ENCODE measurements at places on chromosomes 11 and 22.

GRCh38 chr11:1152316-1153104 lies 5.2 kb upstream of the MUC5AC start:
- no peak for DNase-seq

GRCh38 chr22:45987136-45987861 lies 10.3 kb upstream of the WNT7B start:
- no peak for DNase-seq

GRCh38 chr11:122253589-122254231 lies 137.7 kb upstream of the BLID start:
- DNase-seq = no peak

DNA sequence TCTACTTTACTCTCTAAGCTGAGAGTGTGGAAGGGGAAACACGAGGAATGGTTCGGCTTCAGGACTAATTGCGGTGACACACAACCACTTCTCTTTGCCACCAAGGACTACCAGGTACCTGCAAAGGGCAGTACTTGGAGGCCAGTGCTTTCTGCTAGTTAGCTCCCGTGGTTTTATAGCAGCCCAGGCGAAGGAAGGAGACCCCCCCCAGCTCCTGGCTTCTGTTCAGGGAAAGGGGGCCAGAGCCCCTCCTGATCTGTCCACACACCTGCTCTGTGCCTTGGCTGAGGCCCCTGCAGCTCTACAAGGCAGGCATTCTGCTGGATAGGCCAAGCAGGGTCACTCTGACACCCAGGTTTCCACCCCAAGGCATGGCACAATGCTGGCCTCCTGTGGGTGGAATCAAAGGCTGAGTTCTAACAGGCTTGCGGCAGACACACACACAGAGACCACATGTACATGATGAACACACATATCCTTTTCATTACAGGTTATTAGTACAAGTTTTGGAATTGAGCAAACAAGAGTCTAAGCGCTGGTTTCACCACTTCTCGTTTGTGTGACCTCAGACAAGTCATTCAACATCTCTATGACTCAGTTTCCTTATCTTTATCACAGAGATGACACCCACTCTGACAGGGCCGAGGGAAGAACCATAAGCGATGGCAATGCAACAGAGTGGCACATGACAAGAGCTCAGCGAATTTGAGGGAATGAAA lies 7.5 kb downstream of the SERPIND1 start:
- DNase-seq = peak; percentile 34

- no peak for DNase-seq
Measured at GRCh38 chr11:15906481-15907035, 449.8 kb downstream of the SOX6 start.

DNA sequence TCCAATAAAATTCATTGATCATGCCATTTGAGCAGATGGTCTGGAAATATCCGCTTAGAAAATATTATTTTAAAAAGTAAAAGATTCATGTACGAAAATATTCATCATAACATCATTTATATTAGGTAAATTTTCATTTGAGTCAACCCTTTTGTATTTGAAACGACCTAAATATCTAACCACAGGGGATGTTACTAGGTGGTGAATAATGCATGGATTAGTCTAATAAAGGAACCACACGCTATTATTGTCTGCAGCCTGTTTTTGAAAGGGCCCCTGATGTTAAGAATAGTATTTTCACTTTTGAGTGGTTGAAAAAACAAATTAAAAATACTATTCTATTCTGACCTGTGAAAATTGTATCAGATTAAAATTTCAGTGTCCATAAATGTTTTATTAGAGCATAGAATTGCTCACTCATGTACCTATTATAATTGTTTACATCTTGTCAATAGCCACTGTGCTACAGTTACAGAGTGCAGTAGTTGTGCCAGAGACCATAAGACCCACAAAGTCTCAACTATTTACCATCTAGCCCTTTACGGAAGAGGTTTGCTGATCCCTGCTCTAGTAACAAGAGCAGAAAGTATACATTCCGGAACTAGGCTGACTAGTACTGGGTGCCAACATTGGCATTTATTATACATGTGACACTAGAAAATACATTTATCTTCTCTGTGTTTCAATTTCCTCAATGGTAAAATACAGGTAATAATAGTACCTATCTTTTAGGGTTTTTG lies 176.1 kb downstream of the LRRC4C start:
- DNase-seq = no peak

- no peak for DNase-seq
Measured at GRCh38 chr11:74147199-74147929, 23.4 kb downstream of the C2CD3 start.

All from stimulated activated CD4-positive, alpha-beta T cell treated with anti-CD3 and anti-CD28 coated beads, Interleukin-12 subunit alpha, Interleukin-12 subunit beta, amount 100 ng/mL, for 48 hours (primary cell).